ENCODE measurements at places on chromosomes 7 and 10.

DNA sequence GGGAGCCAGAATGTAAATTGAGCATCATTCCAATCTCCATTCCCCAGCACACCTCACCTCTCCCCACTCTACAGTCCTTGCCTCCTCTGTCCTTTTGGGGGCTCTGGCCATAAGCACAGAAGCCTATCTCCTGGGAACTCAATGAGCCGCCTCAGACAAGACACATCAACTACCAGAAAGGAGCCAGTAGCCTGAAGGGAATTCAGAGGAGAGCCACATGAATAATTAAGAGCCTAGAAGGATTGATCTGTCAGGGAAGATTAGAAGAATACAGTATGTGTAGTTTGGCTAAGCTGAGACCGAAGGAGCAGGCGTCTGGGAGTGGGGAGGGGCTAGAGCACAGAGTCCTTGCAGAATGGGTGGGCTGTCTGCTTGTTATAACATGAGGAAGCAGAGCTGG, 31.2 kb downstream of the FRMD4A start:
- no peak for DNase-seq

GRCh38 chr10:76282061-76283025, 850.9 kb downstream of the LRMDA start:
- DNase-seq: no peak

DNA sequence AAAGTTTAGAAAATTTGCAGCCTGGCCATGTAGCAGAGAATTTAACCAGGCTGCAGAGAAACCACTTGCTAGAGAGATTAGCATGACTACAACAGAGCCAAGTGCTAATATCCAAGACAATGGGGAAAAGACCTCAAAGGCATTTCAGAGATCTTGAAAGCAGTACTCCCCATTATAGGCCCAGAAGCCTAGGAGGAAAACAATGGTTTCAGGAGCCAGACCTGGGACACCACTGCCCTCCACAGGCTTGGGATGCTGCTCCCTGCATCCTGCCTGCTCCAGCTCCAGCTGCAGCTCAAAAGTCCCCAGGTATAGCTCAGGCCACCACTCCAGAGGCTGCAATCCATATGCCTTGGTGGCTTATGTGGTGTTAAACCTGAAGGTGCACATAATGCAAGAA, 101.5 kb upstream of the TMEM72 start:
- DNase-seq: no peak

GRCh38 chr10:73907841-73908517, 3.0 kb upstream of the PLAU start:
- DNase-seq: no peak

DNA sequence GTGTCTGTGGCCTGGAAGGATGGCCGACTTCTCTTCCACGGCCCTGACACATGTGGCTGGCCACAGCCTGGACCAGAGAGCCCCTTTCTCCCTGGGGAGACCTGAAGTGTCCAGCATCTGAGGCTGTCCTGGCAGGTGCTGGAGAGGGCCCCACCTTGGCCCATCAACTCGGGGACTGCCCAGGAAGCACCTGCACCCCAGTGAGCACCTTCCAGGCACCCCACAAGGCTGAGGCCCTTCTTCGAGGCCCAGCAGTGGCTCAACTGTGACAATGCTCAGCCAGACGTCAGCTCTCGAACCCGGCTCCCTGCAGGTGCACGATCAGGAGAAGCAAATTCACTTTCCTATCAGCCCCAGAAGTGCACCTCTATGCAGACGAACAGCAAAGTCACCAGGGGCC, 24.3 kb downstream of the RGS10 start:
- peak; percentile 49 for DNase-seq

GRCh38 chr10:30494558-30494957, 60.6 kb downstream of the MAP3K8 start:
- peak; percentile 43 for DNase-seq

DNA sequence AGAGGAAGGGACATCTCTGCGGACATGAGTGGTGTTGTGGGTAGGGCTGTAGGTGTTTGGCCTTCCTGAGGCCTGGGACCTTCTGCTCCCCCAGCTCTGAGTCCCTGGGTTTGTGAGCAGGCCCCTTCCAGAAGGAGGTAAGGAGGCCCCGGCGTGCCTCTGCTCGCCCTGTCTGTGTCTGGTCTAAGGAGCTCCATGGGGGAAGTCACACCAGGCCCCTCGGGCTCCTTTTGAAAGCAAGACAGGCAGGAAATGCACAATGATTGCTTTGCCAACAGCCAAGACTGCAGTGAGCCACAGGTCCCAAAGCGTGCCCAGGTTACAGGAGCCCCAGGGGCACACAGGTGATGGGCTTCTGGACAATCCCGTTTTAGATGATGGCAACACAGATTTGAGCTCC, 89.5 kb downstream of the FAM53B start:
- DNase-seq: no peak

DNA sequence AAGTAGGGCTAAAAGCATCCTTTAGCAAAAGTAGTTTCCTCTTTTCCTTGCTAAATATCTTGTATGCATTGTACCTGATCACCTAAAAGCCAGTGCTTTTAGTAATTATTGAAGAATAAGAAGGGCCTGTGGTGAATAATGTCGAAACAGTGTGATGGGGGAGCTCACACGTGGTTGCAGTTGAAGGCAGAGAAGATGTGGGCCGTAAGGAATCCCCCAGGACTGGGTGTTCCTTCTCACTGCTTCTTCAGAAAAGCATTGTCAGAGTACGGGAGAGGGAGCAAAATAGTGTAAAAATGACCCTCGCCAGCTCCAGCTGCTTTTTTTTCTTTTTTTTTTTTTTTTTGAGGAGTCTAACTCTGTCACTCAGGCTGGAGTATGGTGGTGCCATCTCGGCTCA, 201.1 kb downstream of the NSUN6 start:
- DNase-seq: no peak

DNA sequence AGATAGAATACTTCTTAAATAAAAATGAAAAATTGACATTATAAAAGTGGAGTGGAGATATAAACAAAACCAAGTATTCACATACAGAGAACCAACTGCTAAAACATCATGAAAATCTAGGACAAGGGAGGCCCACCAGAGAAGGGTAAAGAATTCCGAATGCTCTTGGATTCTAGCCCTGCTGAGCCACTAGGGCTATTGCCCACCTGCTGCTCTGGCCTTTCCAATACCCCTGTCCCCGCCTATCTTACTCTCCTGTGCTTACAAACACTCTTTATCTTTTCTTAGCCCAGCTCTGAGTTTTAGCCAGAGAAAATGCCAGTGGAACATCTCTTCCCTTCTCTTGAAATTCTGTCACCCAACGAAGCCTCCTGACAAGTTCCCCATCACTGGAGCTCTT, 100.3 kb downstream of the MACC1 start:
- no peak for DNase-seq

DNA sequence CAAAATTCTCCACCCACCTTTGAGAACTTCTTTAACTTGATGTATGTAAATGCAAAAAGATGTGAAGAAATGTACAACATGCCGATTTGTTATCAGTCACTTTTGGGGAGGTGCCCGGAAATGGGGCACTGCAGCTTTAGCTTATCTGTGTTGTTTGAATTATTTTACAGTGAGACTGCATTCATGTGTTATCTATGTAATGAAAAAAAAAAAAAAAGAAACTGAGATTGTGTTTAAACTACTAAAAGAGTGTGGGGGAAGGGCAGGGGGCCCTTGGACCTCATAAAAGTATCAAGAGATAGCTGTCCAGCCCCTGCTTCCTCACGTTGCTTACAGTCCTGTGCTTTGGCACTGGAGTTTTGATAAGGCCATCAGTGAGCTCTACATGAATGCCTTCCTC, 259.4 kb downstream of the STK31 start:
- DNase-seq: no peak

DNA sequence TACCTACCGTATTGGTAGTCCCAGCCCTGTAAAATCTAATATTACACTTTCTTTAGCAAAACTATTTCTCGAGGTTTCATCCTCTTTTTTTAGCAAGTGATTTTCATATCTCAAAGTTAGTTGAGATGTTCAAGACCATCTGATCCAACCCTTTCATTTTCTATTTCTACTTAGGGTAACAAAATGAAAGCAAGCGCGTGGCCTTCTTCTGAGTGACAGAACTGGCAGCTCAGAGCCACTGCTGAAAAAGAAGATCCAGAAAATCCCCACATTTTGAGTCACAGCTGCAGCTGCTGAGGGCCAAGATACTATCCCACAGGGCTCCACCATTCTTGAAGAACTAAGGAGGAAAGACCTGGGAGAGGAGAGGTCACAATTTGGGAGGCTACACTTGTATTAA, 24.8 kb upstream of the ZNF800 start:
- peak; percentile 73 for DNase-seq

DNA sequence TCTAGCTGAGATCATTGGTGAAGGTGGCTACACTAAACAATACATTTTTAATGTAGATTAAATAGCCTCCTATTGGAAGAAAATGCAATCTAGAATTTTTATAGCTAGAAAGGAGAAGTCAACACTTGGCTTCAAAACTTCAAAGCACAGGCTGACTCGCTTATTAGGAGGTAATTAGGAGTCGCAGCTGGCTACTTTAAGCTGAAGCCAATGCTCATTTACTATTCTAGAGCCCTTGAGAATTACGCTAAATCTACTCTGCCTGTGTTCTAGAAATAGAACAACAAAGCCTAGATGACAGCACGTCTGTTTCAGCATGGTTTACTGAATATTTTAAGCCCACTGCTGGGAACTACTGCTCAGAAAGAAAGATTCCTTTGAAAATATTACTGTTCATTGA, 101.6 kb upstream of the EEPD1 start:
- DNase-seq: no peak

DNA sequence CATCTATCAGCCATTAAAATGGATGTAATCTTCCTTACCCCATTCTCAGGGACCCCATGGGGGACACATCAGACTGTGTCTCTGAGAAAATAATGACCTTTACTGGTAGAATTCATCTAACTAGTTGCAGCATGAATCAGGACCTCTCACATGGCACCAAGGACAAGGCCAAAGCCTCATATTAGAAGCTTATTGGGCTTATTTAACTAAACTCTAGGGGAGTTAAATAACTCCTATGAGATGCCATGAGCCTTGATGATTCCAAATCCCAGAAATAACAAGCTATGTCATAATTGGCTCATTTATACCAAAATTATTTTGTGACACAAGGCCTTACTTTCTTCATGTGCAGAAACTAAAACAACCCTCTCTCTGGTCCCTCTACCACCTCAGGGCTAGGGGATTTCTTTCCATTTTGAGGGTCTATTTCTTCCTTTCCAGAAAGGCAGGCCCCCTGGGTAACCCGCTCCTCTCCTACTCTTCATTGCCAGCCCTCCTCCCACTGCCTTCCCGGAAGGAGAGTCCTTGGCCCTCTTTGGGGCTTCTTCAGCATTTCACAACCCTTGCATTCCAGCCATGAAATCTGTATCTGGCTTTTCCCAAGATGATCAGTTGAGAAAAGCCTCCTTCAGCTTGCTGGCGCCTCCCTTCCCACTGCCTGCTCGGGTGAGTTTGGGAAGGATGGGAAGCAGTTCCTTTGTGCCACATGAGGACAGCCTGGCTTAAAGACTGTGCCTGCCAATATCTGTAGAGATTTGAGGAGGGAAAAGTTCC, 41.8 kb upstream of the TRIM8 start:
- no peak for DNase-seq

GRCh38 chr10:78617631-78618030, 451.1 kb upstream of the ZMIZ1 start:
- DNase-seq: no peak

DNA sequence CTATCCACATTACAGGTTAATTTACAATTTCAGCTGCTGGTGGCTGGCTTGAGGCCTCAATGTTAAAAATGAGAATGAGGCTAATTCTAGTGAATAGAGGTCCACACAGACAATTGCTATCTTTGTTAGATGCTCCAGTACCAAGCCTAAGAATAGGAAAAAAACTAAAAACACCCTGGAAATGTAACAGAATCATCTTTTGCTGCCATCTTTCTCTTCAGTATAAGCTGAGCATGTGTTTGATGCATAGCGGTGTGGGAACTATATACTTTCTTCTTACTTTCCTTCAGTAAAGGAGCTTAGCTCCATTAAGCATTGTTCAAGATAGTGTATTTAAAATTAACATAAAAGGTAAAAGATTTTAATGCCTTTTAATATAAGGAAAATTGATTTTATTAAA, 5.6 kb downstream of the TMEM229A start:
- no peak for DNase-seq

- no peak for DNase-seq
Observed at GRCh38 chr10:17147884-17148489, 18.4 kb upstream of the CUBN start.

GRCh38 chr7:4700577-4701235, 18.6 kb downstream of the FOXK1 start:
- no peak for DNase-seq

Measured in GM12865 (cell line).